ENCODE measurements at places on chromosomes 13 and 19.

GRCh38 chr13:34417896-34418295 lies 524.2 kb upstream of the NBEA start:
- DNase-seq = no peak

GRCh38 chr13:76637641-76638141 lies 248.5 kb downstream of the KCTD12 start:
- no peak for DNase-seq

DNA sequence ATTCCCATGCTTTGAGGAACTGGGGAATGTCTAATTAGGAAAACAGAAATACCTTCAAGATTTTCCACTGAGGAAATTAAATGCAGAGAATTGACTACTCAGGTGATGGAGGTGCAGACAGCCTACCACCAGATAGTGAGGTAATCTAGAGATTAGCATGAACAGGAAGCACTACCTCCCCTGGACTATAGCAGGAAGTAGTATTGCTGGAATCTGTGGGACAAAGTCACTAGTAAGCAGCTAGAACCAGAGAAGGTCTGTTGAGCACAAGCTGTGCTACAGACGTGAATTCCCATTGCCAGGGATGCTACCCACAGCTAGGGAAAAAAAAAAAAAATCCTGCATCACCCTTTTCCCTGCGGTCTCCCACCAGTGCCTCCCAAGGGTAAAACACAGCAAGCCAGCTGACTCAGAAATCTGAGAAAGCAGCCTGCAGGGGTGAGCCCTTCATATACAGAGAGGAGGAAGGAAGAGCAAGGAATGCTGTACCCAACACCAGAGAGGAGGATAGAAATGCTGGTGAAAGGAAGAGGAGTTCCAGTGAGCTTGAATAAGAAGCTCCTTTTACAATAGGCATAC lies 10.2 kb downstream of the ENOX1 start:
- DNase-seq = peak; percentile 57

GRCh38 chr13:22470075-22470474 lies 710.7 kb upstream of the SGCG start:
- no peak for DNase-seq

DNA sequence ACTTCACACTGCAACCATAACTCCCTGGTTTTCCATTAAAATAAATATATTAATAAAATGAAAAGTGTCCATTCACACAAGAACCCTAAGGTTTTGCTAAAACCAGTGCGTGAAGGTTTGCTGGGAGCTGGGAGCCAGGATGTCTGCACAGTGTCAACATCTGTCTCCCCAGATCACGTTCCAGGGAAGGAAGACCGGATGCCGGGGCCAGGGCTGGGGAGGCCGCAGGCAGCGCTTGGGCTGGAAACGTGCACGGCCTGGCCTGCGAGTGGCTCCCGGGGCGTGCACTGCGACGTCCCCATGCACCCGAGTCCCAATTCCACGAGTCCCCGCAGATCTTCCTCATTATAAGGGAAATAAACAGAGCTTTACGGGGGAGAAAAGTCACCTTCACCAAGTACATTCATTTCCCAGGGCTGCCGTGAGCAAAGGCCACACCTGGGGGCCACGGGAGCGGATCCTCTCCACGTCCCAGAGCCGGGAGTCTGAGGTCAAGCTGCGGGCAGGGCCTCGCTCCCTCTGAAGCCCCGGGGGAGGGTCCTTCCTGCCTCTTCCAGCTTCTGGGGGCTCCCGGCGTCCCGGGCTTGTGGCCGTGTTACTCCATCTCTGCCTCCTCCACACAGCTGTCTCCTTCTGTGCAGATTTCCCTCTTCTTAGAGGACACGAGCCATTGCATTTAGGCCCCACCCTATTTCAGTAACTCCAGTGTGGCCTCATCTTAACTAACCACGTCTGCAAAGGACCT lies 12.8 kb downstream of the SHC2 start:
- no peak for DNase-seq

DNA sequence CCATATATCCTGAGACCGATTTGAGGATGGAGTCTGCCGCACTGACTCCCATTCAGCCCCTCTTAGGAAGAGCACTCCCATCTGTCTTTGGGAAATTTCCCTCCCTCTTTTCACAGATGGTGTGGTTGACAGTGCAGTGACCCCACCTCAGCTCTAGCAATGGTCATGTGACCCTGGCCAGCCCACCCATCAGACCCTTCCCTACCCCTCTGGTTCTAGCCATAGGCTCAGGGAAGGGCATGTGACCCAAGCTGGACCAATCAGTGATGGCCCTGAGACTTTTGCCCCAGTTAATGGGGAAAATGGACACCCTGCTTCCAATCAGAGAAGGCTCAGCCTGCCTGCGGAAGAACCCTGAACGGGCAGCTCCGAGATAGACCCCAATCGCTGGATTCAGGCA lies 26.3 kb downstream of the IL12RB1 start:
- DNase-seq = no peak

- DNase-seq = peak; percentile 35
Measured at GRCh38 chr13:68257111-68257842, 1027.1 kb upstream of the PCDH9 start.

- no peak for DNase-seq
Measured at GRCh38 chr13:80475718-80476117, 134.8 kb upstream of the SPRY2 start.

All from HT1080 (cell line).